ENCODE measurements at places on chromosomes 1 and 21. TPM values are rescaled to one million over a fixed set of nuclear protein-coding genes. Genes with fewer than 3 reads are reported as not detected.

DNA sequence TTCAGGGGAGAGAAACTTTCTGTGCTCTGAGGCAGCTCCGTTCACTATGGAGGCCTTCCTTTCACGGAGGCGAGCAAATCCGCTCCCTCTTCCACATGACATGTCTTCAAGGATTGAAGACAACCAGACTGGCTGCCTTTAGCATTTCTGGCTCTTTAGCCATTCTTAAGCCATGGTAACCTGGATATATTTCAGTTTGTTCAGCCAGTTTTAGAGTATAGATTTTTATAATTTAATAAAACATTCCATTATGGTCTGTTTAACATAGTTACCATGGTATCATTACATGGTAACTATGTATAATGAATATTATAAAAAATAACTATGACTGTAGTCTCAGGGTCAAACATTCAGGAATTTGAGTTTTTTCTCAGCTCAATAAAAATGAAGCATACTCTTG is 54.2 kb upstream of the NFIA start:
- no peak for DNase-seq

- DNase-seq: no peak
These were observed 917 bp downstream of the STX12 start for GRCh38 chr1:27773826-27774445.

- DNase-seq: no peak
These were observed 11.6 kb upstream of the BARHL2 start for GRCh38 chr1:90728502-90729287.

DNA sequence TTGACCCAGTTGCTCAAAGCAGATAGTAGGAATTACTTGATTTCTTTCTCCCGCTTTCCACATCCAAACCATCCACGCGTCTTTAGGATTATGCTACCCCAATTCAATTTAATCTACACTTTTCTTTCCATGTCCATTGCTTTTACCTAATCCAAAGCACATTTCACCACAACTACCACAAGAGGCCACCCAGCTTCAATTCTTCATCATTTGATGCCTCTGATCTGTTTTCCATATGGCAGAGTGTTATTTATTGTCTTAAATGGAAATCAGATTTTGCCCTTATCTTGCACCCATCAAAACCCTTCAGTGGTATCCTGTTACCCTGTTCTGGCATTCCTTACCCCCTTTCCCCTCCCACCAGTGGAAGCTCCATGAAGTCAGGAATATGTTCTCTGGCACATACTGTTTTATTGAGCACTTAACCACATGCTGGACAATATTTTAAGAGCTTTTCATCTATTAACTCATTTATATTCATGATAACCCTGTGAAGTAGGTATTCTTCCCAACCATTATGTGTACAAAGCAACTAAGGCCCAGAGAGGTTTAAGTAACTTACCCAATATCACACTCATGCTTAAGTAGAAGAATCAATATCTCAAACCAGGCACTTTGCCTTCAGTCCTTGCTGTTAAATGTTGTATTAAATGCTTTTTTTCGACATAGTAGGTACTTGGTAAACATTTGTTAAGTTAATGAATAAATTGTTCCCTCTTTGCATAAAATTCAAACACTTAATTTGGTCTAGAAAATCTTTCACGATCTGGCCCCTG is 34.6 kb downstream of the CLIC4 start:
- no peak for DNase-seq

DNA sequence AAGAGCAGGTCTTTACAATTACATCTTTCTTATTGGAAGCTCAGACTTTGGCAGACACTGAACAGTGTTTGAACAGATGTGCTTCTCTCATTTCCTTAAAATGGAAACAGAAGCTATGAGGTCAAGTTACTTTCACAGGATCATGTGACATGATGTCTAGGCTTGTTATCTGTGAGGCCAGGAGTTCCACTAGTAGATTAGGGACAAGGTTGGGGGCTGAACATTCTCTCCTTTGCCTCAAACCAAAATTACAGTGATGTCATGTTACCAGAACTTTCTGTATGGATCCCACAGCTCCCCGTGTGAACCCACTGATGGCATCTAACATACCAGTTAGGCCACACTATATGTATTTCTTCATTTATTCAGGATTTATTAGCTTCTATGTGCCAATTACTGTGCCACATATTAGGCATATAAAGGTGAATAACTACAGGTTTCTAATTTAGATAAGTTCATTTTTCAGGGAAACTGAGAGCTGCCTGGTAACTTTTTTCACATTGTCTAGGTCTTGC is 6.0 kb downstream of the DYNLT5 start:
- DNase-seq: no peak

DNA sequence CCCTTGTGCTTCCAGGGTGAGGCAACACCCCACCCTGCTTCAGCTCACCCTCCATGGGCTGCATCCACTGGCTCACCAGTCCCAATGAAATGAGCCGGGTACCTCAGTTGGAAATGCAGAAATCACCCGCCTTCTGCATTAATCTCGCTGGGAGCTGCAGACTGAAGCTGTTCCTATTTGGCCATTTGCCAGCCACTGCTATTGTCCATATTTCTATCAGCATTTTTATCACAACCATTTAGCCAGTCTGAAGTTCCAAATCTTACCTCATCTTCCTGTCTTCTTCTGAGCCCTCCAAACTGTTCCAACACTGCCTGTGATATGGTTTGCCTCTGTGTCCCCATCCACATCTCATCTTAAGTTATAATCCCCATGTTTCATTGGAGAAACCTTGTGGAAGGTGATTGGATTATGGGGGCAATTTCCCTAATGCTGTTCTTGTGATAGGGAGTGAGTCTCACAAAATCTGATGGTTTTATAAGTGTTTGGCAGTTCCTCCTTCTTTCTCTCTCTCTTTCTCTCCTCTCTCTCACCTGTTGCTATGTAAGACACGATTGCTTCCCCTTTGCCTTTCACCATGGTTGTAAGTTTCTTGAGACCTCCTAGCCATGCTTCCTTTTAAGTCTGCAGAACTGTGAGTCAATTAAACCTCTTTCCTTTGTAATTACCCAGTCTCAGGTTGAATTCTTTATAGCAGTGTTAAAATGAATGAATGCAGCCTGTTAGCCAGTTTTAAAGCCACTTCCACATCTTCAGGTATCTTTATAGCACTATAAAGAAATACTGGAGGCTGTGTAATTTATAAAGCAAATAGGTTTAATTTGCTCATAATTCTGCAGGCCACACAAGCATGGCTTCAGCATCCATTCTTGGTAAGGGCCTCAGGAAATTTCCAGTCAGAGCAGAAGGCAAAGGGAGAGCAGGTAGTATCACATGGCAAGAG is 203.5 kb downstream of the FCRL5 start:
- DNase-seq: no peak

GRCh38 chr1:20982316-20982715 is 194.4 kb downstream of the EIF4G3 start:
- DNase-seq: no peak

DNA sequence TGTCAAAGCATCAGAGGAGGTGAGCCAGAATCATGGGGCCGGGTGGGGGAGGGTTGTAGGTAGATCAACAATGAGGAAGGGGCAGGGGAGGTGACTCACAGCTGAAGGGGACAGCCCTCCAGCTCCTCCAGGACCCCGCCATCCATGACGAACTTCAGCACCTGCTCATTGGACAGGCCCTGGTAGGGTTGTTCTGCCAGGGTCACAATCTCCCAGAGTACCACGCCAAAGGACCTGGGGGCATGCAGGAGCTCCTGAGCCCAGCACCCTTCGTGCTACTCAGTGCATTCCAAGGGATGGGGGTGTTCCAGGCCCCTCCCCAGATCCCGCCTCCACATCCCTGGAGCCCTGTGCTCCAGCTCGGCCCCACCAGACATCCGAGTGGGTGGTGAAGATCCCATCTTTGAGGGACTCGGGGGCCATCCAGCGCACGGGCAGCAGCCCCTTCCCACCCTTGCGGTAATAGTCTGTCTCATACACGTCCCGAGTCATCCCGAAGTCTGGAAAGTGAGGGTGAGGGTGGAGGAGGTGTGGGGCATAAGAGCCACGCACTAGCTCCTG is 17.5 kb downstream of the INSRR start:
- no peak for DNase-seq

DNA sequence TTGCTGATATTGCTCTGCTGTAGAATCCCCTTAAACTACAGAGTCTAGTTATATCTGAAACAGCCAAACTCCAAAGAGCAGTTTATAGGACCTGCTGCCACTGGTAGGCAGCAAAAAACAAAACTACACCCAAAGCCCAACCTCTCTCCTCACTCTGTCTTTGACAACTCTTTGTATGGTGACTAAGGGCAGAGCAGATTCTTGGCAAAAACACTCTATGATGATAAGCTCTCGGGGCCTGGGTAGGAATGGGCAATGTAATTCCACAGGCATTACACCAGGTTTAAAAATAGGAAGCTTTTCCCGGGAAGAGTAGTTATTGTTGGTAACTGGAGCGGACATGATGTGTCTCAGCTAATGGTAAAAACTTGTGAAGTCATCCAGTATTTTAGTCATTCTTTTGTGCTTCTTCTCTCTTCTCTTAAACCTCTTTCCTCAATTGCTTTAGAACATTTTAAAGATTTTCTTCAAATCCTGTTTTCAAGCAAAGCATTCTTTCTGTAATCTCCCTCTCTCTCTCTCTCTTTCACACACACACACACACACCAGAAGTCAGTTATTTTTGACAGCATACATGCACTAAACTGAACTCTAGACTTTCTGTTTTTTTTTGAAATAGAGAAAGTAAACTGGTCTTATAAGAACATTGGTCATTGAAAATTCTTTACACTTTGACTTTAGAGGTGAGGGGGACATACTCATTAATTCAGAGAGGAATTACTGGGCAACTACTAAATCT is 193.5 kb downstream of the PAPPA2 start:
- no peak for DNase-seq

The GPX7 gene
- 20.3 TPM for total RNA-seq
